ENCODE measurements at places on chromosomes 2 and 18. TPM values are rescaled to one million over a fixed set of nuclear protein-coding genes. Genes with fewer than 3 reads are reported as not detected.

GRCh38 chr2:70511971-70512729 lies 41.5 kb downstream of the TGFA start:
- no peak for DNase-seq

DNA sequence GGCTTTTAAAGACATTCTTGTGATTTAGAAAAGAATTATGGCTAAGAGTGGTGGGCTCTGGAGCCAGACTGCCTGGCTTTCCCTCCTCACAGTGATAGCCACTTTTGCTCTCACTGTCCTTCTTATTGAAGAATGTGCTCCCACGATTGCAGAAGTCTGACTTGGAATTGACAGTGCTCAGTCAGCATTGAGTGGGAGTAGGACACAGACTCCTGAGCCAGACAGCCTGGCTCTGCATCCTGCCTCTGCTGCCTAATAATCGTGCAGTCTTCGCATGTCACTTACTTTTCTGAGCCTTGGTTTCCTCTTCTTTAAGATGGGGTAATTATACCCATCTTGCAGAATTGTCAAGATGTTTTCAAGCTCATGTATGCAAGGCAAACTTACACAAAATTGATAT lies 23.3 kb downstream of the SPATS2L start:
- no peak for DNase-seq

ITPRID2 gene
- total RNA-seq: 62.5 TPM

GRCh38 chr2:96685577-96686459 lies 43.3 kb downstream of the FER1L5 start:
- DNase-seq: peak; percentile 69
